ENCODE measurements at places on chromosomes 7 and 10. TPM values are rescaled to one million over a fixed set of nuclear protein-coding genes. Genes with fewer than 3 reads are reported as not detected.

The CLDN3 gene
- 43.8 TPM for total RNA-seq

The ADARB2 gene
- 1.3 TPM for total RNA-seq

GRCh38 chr10:17737027-17737965 lies 14.7 kb upstream of the TMEM236 start:
- H3K27me3 ChIP-seq: no peaks in the 10 kb centered on the region
- H3K4me1 ChIP-seq: peaks cover 4% of the 10 kb centered on the region
- H3K36me3 ChIP-seq: no peaks in the 10 kb centered on the region
- H3K4me3 ChIP-seq: no peak overlapping the region
- no peak for DNase-seq
- H3K27ac ChIP-seq: no peak overlapping the region

- H3K4me3 ChIP-seq: no peak overlapping the region
- no peak overlapping the region for H3K27ac ChIP-seq
- H3K36me3 ChIP-seq: peaks cover 2% of the 10 kb centered on the region
Observed at GRCh38 chr10:22655312-22655981, 58.9 kb downstream of the PIP4K2A start.

- no peak for DNase-seq
- no peaks in the 10 kb centered on the region for H3K36me3 ChIP-seq
- H3K4me3 ChIP-seq: no peak overlapping the region
Observed at GRCh38 chr10:71426058-71426605, 29.4 kb downstream of the CDH23 start.

Measured in lung (tissue), 17 donors.